Activated CD4-positive, alpha-beta T cell treated with anti-CD3 and anti-CD28 coated beads, Interleukin-2, amount 10 ng/mL, durations not matched to agents 7 days and 5 days (primary cell): ENCODE measurements at places on chromosomes 11 and 22. TPM values are rescaled to one million over a fixed set of nuclear protein-coding genes. Genes with fewer than 3 reads are reported as not detected.

- peak; percentile 56 for DNase-seq
Measured at GRCh38 chr11:117809236-117810055, 12.4 kb upstream of the DSCAML1 start.

DNA sequence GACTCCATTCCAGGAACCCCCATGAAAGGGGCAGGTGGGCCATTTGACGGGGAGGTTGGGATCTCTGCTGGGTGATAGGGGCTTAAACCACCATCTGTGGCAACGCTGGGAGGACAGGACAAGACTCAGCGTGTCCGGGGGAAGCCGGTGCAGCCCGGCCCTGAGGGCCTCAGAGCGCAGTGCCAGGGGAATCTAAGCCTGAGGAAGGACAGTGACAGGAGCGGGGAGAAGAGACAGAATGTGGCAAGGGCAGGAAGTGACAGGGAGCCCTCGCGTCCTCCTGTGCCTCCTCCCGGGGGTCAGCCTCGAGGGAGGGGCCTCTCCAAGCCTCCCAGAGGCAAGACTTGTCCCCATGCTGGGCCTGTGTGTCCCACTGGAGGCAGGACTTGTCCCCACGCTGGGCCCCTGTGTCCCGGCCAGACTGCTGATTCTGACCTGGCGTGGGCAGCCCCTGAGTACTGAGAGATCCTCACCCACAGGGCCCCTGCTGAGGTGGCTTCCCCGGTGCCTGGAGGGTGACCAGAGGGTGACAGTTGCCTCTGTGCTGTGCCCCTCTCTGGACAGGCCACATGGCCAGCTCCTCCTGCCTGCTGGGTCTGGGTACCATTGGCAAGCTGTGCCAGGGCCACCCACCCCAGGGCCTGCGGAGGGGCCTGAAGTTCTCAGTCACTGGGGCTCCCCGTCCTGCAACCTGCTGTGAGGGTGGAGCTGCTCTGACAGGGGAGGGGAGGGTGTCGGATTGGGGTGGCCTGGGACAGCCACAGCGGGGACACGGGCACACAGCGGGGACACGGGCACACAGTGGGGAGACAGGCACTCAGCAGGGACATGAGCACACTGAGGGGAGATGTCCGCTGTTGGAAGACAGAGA, 676.2 kb downstream of the BRD1 start:
- no peak for DNase-seq

GRCh38 chr11:128553662-128554362, 33.5 kb downstream of the ETS1 start:
- no peak for DNase-seq

DNA sequence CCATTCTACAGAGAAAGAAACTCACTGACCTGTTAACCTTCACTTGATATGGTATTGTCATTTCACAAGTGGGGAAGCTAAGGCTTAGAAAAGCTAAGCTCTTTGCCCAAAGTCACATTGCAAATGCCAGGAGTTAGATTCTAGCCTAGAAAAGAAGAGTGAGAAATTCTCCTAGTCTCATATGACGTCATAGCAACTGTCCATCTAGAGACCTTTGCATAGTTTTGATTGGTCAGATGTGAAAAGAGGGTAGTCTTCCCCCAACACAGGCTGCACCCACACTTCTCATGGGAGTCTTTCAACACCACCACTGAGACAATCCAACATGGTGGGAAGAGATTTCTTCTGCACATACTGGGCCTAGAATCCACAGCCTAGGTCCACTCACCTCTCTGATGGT, 197.9 kb downstream of the NTM start:
- DNase-seq = no peak

Gene HYLS1
- total RNA-seq = 21.2 TPM

Gene CECR2
- not detected for total RNA-seq

Gene OR4X1
- not detected for total RNA-seq

Gene PLAAT5
- total RNA-seq = not detected
